ENCODE measurements at places on chromosomes 1 and 21.

DNA sequence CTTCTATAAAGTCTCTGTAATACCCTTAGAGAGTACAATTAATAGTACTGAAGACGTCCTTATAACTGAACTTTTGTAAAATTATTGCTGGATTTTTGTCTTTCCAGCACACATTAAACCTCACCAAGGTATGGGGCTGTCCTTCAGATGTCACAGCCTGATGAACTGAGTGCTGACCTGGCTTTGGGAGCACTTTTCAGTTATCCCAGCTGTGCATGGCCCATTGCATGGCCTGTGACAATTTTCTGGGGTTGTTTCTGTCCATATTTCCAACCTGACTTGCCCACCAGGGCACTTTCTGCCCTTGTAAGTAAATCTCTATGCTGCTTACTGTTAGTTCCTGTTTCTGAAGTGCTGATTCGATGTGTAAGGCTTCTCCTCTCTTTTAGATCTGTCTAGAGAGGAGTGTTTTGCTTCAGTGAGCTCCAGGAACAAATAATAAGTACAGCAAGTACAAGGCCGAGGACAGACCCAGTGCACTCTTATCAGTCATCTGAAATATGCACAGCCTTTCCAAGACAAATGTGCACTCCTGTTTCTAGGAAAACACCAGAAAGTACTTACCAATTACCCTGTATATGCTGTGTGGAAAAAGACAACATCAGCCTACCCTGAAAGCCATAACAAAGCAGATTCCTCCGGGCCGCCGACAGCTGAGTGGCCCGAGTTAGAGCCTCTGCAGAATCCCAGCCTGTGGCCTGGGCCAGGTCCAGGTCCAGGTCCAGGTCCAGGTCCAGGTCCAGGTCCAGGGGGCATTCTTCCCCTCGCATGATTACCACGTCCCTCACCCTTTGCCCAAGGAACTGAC lies 121.7 kb downstream of the DHRS3 start:
- no peak for DNase-seq

GRCh38 chr1:9112961-9113880 lies 15.7 kb downstream of the GPR157 start:
- DNase-seq, result no peak

DNA sequence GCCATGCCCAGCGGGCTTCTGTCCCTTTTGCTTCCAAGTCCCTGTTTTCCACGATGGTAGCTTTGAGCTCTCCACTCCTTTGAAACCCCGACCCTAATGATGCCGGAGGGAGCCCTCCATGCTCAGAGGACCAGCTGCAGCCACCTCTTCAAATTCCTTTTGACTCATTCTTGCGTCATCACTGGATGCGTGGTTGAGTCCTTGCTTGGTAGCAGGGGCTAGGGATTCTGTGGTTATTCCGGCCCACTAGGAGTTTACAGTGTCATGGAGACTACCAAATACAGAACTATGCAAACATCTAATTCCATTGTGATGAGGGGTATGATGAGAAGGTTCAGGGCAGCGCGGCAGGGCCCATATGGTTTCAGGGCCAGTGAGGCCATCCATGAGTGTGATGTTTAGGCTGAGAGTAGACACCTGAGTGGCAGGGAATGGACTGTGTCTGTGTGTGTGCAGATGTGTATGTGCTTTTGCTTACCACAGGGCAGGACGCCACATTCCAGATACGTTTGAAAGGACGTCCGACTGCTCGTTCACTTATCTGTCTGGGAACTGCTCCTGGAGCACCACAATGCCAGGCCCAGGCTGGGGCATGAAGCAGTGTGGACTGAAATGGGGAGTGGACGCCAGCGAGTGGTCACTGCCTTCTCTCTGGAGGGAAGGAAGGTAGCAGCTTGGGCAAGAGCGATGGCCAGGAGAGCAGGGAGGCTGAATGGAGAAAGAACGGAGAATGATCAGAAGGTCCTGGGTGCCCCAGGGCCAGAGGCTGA lies 30.4 kb upstream of the ZBTB21 start:
- no peak for DNase-seq

GRCh38 chr1:171645553-171646248 lies 6.8 kb downstream of the MYOC start:
- no peak for DNase-seq

- DNase-seq, result no peak
Measured at GRCh38 chr1:70627910-70628309, 216.8 kb downstream of the CTH start.

DNA sequence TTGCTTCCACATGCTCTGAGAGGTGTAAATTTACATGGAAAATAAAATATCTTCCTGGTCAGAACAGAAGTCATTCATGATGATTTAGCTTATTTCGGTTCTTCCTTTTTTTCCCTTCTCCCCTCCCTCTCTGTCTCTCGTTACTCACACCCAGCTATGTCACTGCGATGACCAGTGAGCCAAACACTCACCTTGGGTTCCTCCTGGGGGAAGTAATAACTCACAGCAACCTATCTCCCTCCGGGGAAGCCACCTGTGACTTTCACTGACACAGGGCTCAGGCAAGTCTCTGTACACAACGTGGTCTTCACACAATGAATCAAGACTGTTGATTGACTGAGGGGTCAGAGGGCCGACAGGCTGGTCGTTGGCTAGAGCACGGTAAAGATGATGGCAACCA lies 135.3 kb upstream of the VANGL1 start:
- no peak for DNase-seq

DNA sequence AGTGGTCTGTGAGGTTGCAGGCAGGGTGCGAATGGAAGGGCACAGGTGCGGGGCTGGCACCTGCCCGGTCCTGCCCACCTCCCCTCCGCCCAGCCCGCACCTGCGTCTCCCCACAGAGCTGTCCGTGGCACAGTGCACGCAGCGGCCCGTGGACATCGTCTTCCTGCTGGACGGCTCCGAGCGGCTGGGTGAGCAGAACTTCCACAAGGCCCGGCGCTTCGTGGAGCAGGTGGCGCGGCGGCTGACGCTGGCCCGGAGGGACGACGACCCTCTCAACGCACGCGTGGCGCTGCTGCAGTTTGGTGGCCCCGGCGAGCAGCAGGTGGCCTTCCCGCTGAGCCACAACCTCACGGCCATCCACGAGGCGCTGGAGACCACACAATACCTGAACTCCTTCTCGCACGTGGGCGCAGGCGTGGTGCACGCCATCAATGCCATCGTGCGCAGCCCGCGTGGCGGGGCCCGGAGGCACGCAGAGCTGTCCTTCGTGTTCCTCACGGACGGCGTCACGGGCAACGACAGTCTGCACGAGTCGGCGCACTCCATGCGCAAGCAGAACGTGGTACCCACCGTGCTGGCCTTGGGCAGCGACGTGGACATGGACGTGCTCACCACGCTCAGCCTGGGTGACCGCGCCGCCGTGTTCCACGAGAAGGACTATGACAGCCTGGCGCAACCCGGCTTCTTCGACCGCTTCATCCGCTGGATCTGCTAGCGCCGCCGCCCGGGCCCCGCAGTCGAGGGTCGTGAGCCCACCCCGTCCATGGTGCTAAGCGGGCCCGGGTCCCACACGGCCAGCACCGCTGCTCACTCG lies 23.3 kb downstream of the FTCD start:
- no peak for DNase-seq

DNA sequence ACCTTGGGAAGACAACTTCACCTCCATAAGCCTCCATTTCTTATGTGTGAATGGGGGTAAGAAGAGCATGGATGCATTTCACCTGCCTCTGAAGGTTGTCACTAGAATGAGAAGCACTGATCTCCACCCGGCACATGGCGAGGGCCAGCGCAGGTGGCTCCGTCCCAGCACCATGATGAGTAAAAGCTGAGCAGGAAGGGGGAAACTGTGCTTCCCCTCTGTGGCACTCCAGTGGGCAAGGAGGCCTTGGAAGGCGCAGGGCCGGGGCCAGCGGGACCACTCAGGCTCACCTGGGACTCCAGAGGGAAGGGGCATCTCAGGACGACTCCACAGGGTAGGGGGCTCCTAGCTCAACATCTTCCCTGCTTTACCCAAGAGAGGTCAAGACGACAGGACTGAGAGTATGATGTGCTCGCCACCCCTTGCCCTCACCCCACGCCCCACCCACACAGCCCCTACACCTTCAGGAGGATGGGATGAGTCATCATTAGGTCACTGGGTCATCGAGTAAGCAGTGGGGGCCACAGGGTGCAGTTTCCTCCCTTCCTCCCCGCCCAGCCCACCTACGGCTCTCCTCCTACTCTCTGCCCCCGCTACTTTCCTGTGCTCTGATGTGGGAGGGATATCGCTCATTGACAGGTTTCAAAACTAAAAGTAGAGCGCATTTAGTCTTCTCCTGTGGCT lies 112.1 kb downstream of the HIVEP3 start:
- DNase-seq, result no peak

GRCh38 chr1:199612976-199613774 lies 414.3 kb upstream of the NR5A2 start:
- no peak for DNase-seq

DNA sequence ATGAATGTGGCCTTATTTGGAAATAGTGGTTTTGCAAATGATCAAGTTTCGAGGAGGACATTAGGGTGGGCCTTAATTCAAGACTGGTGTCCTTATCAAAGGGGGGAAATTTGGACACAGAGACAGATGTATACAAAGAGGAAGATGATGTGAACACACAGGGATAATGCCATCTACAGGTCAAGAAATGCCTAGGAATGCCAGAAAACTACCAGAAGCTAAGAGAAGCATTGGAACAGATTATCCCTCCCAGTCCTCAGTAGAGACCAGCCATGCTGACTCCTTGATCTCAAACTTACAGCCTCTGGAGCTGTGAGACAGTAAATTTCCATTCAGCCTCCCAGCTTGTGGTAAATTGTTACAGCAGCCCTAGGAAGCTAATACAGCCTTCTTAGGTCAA lies 151.4 kb downstream of the PTGER3 start:
- no peak for DNase-seq

GRCh38 chr1:180862305-180862704 lies 50.4 kb upstream of the KIAA1614 start:
- no peak for DNase-seq

DNA sequence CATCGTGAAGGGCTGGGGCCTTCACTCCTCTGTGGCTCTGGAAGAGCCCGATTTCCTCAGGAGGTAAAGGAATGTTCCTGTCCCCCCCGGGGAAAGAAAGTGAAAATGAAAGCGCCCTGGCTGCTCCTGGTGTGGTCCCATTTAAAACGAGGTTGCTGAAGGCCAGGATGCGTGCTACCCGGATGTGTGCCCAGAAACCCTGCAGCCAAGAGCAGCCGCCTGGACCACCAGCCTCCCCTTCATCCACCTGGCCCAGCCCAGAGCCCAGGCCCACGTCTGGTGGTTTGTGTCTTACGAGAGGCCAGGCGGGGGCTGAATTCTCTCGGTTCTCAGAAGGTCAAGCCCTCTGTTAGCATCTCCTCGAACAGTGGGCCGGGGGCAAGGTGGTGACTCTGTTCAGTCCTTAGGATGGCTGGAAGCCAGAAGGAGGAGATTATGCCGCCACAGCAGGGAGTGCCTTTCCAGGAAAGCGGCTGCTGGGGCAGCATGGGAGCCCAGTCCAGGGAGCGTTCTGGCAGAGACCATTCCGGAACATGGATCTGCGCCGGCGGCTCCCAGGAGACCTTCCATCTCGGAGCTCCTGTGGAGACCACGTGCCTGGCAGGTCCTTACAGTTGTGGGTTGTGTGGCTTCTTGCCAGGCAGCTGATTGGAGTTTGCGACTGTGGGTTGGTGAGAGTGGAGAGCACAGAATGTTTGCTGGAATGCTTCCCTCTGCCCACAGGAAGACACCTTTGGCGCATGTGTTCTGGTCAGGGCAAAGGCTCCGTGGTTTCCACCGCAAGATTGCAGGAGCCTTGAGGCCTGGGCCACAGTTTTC lies 1.4 kb downstream of the GUK1 start:
- no peak for DNase-seq

DNA sequence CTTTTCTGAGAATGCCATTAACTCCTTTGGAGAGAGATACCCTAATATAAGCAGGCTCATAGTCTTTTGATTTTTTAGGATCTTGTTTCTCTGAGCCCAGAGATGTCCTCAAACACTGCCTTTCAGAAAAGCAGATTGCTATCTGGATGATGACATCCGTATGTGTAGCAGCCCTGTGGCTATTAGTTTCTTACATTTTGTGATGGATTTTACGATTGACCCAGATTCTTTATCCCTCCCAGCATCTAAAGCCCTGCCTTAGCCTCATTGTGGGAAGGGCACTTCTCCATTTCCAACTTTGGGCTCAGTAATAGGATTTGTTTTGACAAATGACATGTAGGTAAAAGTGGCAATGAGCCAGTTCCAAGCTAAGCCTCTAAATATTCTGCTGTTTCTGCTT lies 300.3 kb downstream of the TTLL7 start:
- no peak for DNase-seq

- DNase-seq, result no peak
Measured at GRCh38 chr1:227489572-227489971, 73.8 kb upstream of the ZNF678 start.

- no peak for DNase-seq
Measured at GRCh38 chr1:18712252-18712600, 81.6 kb downstream of the PAX7 start.

DNA sequence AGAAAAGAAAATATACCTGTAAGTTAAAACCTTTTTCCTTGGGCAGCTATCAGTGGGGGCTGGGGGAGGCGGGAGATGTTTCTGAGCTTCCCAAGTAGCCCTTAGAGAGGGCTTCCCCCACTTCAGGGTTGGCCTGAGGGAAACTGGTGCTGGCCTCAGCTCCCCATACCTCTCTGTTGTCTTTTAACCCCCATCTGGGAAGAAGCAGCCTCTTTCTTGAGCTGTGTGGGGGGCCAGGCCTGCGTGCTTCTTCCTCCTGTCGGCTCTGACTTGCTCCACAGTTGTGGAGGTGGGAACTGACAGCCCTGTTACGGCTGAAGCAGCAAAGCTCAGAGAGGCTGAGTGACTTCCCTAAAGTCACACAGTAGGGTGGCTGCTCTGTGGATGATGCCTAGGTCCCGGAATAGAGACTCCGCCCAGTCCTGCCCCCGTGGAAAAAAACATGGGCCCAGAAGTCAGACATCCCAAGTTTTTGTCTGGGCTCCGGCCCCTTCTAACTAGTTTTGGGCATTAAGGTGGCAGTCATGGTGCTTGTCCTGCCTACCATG lies 55.2 kb downstream of the ATP5PO start:
- no peak for DNase-seq

- DNase-seq, result no peak
Measured at GRCh38 chr1:27883536-27883935, 11.2 kb downstream of the THEMIS2 start.

DNA sequence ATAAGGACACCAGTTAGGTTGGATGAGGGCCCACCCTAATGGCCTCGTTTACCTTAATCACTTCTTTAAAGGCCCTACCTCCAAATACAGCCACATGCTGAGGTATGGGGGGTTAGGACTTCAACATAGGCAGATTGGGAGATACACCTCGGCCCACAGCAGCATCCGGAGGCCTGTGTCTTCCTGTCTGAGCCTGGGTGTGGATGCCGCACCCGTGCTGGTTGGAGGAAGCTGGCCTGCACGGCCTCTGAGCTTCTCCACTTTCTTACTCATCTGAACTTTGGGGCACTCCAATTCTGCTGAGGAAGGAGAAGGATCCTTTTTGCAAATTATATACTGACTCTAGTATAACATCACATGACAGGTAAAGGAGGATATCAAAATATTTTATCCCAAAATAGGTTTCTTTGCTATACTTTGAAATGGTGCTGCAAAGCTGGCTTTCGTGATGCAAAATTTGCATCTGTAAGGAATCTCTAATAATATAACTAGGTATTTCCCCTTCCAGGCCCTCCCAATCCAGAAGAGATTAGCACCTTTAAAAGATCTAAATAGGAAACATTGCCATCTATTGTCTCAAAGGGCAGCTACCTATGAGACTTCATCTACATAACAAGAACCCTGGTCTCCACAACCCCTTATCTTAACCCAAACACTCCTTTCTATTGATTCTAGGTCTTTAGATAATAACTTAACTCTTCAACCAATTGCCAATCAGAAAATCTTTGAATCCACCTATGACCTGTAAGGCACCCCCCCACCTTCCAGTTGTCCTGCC lies 247.6 kb downstream of the KCNJ6 start:
- DNase-seq, result no peak

- no peak for DNase-seq
Measured at GRCh38 chr1:71785450-71785849, 496.9 kb downstream of the NEGR1 start.
